ENCODE measurements at places on chromosomes 7 and 10.

GRCh38 chr7:42831718-42832522 is 80.0 kb downstream of the C7orf25 start:
- peak; percentile 40 for DNase-seq

- DNase-seq = no peak
These were observed 68.9 kb downstream of the HTR7 start for GRCh38 chr10:90788968-90789367.

DNA sequence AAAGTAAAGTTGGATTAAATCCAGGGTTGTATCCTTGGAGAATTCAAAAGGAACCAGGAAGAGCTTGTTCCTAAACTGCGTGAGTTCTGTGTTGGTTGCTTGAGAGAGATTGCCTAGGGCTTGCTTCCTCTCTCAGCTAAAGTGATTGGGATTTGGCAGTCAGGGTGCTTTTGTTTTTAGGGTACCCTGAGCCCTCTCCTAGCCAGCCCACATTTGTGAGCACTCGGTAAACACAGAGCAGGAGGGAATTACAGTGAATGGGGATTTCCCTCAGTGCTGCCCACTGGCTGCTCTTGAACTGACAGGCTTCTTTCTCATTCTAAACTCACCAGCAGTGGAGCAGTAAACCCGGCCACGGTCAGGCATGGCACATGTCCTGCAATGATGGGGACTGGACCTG is 146.9 kb downstream of the TPST1 start:
- DNase-seq = peak; percentile 37

GRCh38 chr10:117399341-117400196 is 24.3 kb upstream of the PDZD8 start:
- no peak for DNase-seq

DNA sequence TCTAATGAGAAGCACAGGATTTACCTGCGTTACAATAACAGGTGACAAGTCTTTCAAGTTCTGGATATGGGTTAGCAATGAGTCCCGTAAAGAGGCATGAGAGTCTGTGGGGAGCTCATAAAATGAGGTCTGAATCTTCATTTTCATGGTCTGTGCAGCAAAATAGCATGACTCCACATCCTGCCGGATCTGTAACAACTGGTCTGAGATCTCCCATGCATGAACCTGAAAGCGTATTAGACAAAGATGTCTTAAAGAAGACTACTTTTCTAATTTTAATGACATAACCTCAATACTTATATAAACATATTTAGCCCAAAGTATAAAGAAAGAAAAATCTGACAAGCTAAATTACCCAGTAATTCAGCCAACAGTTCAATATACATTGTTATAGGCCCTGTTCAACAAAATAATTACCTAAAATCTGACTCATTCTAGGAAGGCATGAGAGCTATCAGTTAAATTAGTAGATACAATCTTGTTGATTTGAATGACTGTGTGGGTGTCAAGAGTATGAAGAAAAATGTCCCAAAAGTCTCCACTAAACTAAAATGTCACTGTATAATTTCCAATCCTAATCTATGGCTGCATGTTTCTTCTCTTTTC is 36.9 kb downstream of the TNPO3 start:
- no peak for DNase-seq

GRCh38 chr10:3961082-3961481 is 176.1 kb upstream of the KLF6 start:
- no peak for DNase-seq

DNA sequence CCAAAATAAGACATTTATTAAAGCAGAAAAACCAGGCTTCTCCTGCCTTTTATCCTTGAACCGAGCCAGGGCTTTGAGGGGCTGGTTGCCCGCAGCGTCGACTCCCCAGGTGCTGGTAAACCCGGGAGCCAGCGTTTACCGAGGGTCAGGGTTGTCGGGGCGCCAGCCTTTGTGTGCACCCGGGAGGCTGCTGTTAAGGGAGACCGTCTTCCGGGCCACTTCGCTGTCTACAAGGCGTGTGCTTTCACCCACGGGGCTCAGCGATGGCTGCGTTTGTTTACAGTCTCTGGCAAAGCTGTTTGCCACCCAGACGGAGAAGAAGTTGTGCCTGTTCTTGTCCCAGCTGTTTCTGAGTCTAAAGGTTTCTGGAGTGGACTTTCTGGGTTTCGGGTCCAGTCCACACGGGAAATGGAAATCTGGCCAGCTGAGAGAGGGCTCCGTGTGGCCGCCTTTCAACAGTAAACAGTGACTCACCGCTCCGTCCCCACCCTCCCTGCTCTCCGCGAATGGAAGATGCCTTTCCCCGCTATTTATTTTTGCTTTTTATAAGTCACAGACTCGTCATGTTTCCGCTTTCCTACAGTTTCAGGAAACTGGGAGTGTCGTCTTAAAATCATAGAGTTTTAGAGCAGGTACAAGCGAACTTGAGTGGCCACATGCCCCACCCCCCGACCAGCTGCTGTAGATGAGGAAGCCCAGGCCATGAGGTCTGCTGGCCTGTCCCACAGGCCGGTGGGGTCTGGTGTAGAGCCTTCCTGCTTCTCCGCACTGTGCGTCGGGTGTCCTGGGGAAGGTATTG is 2.2 kb downstream of the MAFK start:
- DNase-seq = peak; percentile 84

DNA sequence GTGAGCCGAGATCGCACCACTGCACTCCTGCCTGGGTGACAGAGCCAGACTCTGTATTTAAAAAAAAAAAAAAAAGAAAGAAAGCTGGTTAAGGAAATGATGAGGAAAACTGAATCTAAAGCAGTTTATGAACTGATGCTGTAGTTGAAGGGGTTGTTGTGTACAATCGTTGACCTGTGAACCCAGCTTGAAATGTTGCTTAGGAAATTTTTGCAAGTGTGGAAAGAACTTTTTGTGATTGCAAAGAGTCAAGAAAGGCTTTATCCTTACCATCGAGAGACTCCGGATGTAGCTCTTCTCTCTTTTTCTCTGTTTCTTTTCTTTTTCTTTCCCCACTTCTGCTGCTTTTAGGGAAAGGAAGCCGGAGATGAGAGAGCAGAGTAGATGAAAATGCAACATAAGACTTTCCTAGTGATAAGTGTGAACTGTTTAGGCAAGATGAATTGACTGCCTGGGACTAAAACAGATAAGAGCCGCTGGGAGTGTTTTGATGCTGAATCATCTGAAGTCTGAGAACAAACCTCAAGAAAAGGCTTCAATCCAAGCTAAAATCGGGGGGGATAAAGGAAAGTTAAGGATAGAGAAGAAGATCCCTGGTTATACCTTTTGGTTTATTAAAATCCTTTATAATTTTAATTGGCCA is 69.0 kb downstream of the TAF3 start:
- DNase-seq = no peak

- DNase-seq = no peak
These were observed 24.3 kb upstream of the PPP2R2D start for GRCh38 chr10:131876508-131876907.

- DNase-seq = peak; percentile 75
These were observed 35.4 kb downstream of the C7orf25 start for GRCh38 chr7:42876182-42877068.
